ENCODE measurements at places on chromosomes 16 and 17. TPM values are rescaled to one million over a fixed set of nuclear protein-coding genes. Genes with fewer than 3 reads are reported as not detected.

GRCh38 chr16:15773968-15774367 is 82.9 kb downstream of the MYH11 start:
- no peak for DNase-seq

GRCh38 chr16:21083729-21084268 is 66.8 kb downstream of the DNAH3 start:
- DNase-seq: peak; percentile 25

- DNase-seq: no peak
These were observed 49.8 kb downstream of the WDR45B start for GRCh38 chr17:82598256-82599119.

DOC2A gene
- not detected for total RNA-seq

ANKRD13B gene
- 0.83 TPM for total RNA-seq

- no peak for DNase-seq
These were observed 22.2 kb upstream of the CLEC18C start for GRCh38 chr16:70151391-70151790.

GRCh38 chr17:4332296-4332970 is 34.0 kb downstream of the UBE2G1 start:
- DNase-seq: no peak

GRCh38 chr16:75342308-75342811 is 90.9 kb upstream of the BCAR1 start:
- DNase-seq: no peak

HEATR3 gene
- total RNA-seq: 11.4 TPM

DNA sequence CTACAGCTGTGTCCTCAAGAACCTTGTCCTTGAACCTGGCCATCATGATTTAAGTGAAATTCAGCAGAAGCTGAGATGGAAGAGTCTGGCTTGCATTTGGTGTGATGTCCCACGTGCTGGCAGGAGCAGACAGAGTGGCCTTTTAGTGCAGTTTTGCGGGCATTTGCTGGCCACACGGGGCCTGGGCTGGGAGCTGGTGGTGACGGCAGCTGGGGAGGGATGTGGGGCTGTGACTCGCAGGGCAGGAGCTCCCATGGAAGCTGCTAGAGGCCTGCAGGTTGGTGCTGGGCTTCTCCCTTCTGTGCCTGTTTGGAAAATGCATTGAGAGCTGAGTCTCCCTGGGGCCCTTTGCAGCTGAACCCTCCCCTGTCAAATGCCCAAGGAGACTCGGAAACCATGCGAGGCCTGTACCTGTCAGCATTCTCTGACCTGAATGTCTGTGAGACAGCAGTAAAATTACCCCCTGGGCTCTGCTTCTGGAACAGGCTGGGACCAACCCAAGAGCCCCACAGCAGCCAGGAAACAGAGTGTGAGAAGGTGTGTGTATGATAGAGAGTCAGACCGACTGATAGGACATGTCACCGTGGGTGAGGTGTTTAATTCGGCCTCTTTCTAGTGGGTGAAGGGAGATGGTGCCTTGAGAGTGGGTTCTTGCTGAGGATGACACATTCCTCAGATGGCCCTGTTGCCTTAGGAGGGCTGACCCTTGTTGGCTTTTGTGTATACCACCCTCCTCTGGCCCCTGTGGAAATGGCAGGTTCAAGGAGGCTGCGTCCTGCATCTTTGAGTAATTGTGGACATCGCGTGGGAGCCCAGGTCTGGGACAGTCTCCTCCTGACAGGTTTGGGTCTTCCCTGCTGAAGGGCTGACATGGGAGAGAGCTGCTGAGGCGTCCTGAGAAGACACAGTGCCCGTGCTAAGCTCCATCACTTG is 145.5 kb downstream of the MSI2 start:
- no peak for DNase-seq

DNA sequence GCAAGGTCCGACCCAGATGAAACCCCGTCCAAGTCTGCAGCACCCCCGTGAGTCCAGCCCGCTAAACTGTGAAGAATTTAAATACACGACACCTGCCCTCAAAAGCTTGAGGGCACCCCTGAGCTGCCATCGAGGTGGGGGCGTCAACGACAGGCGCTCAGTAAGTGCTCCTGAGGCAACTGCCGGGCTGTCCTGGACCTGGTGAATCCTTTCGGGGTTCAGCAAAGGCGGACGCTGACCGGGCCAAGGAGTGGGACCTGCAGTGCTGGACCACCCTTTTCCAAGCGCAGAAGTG is 512 bp upstream of the ENDOV start:
- no peak for DNase-seq

GRCh38 chr16:68768771-68769170 is 31.7 kb downstream of the CDH1 start:
- DNase-seq: no peak

GRCh38 chr17:79993390-79994227 is 42.1 kb downstream of the TBC1D16 start:
- DNase-seq: no peak

DNA sequence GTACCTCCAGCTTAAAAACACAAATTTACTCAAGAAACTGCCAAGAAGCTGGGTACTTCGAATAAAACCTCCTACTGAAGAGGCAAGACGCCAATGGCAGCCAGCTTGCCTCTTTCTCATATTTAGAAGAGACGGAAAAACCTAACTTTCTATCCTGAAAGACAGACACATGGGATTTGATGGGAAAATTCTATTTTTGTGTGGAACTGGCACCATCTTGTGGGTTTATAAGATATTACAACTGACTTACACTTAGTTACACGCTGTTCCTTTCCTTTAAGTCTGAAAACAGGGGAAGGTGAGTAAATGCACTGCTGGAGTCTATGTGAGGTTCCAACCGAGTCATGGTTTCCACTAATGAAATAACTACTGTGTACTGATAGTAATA is 10.3 kb downstream of the ZNF18 start:
- DNase-seq: no peak

GRCh38 chr17:43427362-43428043 is 28.7 kb downstream of the ARL4D start:
- DNase-seq: no peak

- DNase-seq: no peak
These were observed 68.0 kb upstream of the CDC42EP4 start for GRCh38 chr17:73379826-73380225.

DNA sequence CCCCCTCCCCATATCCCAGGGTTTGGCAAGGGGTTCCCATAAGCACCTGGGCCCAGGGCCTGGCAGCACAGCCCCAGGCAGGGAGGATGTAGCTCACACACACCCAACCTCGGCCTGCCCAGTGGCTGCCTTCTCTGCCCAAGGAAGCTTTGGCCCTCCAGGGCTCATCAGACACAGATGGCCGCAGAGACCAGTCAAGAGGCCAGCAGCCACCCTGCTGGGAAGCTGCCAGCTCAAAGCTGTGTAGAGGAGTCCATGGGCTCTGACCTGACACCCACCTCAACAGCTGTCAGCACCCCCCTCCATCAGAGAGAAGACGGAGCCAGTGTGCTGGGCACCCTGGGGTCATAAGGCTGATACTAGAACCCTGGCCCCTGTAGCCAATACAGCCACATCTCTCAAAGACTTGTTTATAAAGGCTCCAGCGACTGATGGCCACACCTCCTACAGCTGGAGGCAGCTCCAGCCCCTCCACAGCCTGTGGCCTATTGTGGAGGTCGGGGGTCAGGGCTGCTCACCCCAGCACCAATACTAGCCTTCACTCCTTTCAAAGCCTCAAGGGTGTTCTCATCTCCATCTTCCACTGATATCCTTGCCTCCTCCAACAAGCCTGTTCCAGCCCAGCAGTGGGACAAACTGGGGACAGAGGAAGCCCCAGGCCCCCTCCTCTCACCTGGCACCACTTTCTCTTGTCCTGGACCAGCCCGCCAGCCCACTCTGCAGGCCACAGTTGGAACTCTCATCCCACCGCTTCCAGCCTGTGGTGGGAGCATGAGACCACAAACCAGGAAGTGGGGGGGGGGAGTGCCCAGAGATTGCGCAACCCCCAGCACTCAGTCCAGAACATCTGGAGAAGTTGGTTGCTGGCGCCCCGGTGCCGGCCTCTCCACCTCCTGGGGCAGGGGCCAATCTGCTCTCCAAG is 2.2 kb upstream of the MPG start:
- peak; percentile 30 for DNase-seq

GPR139 gene
- not detected for total RNA-seq

GRCh38 chr16:87806641-87807546 is 41.1 kb upstream of the KLHDC4 start:
- no peak for DNase-seq

KRTAP1-5 gene
- total RNA-seq: not detected

FNDC8 gene
- total RNA-seq: not detected

DNA sequence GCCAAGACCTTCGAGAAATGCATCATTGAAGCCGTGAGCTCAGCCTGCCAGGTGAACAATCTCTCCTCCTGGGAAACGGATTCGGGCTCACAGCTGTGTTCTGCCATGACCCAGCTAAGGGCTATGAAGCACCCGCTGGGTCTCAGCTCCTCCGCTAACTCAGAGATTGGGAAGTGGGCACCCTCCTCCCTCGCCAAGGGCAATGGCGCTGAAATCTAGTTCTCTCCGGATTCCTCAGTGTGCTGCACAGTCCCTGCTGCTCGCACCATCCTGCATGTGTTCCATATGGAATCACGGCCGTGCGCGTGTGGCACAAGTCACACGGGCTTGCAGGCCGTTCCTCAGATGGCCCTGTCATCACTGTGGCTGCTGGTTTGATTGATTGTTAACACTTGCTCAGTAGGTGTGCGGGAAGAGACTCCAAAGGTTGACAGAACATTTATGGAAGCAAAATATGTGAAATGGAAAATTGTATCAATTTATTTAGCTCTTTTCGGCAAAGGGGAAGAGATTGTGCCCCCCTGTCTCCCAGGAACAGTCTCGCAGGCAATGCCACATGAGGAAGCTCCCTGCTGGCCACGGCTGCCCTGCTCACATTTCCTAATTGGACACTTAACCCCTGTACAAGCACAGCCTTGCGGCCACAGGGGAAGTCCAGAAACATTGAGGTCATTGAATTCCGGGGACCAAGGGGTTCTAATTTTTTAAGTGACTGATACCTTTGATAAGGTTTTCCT is 58.8 kb downstream of the RNF213 start:
- DNase-seq: no peak

GRCh38 chr16:72443809-72444208 is 271.9 kb upstream of the PMFBP1 start:
- no peak for DNase-seq

CYGB gene
- total RNA-seq: 0.47 TPM

PDILT gene
- not detected for total RNA-seq

DNA sequence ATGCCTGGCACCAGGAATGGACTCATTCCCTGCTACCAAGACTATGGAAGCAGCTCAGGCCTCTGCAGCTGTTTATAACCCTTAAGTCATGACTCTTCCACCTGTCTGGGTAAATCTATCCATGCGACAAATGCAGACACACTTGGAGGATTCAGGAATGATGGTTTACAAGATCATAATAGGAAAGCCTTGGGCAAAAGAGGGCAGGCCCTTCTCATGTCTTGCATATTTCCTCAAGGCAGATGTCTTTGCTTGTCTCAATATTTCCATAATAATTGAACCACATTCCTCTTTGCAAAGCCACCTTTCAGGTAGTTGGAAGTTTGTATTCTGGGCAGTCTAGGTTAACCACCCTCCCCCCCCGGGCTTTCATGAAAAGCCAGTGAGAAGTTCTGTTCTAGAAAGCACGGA is 884 bp upstream of the JPT1 start:
- no peak for DNase-seq

SLC12A3 gene
- total RNA-seq: not detected

DNA sequence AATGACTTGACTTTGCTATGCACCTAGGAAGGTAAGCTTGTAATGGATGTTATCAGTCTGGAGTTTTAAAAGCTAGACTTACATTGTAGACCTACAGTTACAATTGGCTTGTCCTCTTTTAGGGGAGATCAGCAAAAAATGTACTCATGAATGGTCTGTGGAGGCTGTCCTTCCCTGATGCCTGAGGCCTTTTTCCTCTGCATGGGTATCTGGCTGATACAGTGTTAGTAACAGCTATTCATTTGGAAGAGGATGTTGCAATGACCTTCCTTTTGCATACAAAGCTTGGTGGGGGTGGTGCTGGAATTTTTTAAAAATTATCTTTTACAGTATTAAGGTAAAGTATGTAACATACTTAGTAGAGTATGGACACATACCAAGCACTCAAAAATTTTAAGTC is 525.5 kb downstream of the KIF2B start:
- DNase-seq: no peak

DNA sequence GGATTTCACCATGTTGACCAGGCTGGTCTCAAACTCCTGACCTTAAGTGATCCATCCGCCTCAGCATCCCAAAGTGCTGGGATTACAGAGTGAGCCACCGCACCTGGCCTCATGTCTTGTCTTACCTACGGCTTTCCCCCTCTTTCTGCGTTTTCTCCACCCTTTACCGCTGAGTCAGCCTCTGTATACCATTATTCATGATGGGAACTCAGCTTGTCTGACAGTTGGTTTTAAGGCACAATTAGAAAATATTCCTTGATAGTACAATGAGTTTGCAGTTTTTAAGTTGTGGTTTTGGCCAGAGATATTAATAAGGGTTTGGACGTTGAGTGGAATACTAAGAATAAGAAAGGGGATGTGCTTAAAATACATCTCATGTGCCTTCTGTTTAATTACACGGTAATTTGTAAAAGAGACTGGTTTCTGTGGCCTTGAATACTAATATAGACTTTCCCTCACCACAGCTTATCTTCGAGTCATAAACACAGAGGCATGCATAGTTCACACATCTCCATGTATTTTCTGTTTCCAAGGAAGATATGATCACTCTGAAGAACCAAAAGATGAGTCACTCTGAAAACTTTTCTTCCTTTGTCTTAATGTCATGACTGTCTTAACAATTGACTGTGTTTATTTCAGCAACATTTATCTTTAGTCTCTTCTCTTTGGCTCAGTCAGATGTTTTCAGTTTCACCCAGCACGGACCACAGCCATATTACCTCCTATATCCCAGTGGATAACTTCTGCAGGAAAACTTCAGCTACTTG is 54.4 kb downstream of the PITPNC1 start:
- DNase-seq: no peak

MGAT5B gene
- total RNA-seq: 0.24 TPM

NPW gene
- total RNA-seq: not detected

DNA sequence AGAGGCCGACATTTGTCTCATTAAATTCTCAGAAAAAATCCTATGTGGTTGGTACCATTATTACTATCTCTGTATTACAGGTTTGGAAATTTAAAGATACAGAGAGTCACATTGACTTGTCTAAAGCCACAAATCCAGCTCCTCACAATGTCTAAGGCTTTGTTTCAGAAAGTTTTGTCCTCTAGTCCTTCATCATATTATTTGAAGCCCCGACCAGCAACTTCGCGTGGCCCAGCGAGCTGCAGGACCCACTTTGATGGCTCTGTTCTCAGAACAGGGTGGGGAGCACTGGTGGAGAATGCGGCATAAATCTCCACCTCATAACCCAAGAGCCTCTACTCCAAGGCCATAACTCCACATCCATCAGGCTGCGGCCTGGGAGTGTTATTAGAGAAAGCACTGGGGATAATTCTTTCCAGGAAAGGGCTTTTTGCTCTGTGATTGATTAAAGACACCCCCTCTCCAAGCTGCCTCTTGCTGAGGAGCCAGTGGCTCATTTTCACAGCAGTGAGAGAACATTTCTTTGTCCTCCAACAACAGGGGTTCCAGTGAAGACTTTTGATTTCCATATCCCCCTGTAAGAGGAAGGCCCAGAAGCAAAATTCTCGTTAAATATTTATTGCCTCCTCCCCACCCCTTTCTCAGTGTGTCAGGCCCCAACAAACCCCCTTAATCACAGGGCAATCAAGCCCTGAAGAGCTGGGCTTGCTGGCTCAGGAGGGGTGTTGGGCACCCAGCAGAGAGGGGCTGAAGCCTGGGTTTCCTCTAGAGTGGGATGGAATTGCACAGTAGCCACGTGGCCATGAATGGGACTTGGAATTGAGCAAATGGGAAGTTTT is 113.7 kb upstream of the CDH11 start:
- no peak for DNase-seq

- no peak for DNase-seq
These were observed 108.8 kb downstream of the CCDC182 start for GRCh38 chr17:57636274-57636673.
